Left hindlimb (tissue), 1 donor: ENCODE measurements at places on chromosomes 3 and 15.

- no peak for DNase-seq
Measured at GRCh38 chr3:152204218-152204617, 64.5 kb upstream of the MBNL1 start.

DNA sequence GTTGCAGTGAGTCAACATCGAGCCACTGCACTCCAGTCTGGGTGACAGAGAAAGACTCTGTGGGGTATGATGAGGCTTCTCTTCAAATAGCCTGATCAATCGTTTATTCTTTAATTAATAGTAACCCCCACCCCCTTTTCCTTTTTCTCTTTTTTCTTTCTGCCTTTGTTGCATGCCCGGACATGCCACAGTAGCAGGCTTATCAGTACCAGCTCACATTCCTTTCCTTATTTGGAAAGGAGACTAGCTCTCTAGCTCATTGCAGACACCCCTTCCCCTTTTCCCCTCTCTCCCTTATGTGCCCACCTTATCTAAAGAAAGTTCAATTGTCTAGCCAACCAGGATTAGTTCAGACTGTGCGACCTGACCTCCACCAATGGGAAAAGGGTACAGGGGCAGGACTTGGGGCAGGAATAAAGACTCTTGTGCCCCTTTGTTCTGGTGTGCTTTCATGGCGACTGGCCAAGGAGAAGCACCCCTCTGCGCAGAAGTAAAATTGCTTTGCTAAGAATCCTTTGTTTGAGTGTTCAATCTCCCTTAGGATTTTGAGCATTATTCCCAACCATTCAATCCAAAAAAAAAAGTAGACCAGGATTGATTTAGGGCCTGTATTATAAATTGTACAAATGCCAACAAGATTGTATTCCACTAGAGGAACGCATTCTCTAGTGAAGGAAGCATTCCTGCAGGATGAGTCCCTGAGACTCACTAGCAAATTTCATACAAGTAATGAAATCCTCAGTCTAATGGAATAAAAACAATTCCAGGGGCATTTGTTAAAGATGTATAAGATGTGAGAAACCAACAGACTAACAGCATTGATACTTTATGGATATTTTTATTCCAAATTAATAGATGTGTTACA, 95.8 kb upstream of the SNRPN start:
- DNase-seq = no peak

DNA sequence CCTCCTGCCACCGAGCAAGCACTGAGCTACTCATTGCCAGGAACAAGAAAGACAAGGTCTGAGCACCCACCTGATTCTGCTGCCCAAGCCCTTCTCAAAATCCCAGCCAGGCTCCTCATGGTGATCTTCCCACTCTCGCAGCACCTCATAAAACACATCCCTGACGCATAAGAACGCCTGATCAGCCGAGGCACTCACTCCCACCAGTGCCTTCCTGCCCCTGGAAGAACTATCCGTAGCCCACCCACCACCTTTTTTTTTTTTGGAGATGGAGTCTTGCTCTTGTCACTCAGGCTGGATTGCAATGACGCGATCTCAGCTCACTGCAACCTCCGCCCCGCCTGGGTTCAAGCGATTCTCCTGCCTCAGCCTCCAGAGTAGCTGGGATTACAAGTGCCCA, 3.9 kb downstream of the CDAN1 start:
- DNase-seq = no peak

DNA sequence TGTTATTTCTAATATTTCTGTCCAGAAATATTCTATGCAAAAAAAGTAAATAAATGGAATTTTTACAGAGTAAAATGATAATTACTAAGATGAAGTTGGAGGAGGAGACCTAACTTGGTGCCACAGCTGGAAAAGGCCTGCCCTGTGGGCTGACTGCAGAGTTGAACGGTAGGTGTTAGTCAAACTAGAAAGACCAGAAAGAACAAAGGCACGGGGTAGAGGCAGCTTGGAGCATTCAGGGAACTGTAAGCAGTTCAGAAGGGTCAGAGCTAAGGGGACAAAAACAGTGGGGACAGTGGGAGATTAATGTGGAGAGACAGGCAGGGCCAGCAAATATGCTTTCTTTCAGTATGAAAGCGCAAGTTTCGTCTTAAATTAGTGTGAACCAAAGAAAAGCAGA, 39.3 kb upstream of the PTPRG start:
- no peak for DNase-seq

DNA sequence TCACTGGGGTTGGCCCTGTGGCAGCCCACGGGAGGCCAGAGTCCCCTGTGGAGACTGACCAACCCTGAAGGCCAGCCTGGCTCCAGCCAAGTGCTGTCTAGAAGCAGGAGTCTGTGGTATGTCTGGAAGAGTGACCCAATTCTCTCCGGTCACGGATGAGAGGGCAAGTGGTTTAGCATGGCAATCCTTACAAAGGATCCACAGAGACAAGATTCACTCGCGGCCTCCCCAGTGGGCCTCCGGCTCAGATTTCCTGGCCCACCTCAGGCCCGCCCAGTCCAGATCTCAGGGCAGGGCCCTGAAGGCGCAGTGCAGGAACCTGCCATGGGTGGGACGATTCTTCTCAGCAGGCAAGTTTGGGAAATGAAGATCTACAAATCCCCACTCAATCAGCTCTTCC, 5.0 kb upstream of the BCL2L10 start:
- no peak for DNase-seq

- no peak for DNase-seq
Measured at GRCh38 chr3:83076041-83076440, 1314.6 kb upstream of the GBE1 start.

DNA sequence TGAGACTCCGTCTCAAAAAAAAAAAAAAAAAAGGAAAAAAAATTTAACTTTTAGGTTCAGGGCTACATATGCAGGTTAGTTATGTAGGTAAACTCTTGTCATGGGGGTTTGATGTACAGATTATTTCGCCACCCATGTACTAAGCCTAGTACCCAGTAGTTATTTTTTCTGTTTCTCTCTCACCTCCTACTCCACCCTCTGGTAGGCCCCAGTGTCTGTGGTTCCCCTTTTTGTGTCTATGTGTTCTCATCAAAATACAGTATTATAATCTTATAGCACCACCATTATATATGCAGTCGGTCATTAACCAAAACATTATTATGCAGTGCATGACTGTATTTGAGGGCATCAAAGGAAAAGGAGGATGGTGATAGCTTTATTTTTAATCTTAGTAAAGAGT, 47.3 kb downstream of the CHP1 start:
- DNase-seq = no peak

DNA sequence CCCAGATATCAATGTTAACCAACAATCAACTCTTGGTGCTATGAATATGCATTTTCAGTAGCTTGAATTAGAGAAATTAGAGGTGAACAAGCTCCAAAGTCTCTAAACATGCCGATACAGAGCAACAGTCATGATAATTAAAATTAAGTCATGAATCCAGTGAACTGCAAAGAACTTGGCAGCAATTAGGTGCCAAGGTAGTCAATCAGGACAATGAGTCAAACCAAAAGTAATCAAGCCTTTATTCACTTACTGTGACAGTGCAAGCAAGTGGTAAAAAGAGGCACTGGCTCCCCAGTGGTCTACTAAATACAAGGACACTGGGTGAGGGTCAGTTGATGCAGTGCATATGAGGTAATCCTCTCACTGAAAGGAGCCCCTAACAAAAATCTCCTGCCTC, 1.8 kb downstream of the ZNF770 start:
- DNase-seq = no peak

GRCh38 chr3:56467108-56467507, 1.2 kb downstream of the ERC2 start:
- DNase-seq = peak; percentile 71

DNA sequence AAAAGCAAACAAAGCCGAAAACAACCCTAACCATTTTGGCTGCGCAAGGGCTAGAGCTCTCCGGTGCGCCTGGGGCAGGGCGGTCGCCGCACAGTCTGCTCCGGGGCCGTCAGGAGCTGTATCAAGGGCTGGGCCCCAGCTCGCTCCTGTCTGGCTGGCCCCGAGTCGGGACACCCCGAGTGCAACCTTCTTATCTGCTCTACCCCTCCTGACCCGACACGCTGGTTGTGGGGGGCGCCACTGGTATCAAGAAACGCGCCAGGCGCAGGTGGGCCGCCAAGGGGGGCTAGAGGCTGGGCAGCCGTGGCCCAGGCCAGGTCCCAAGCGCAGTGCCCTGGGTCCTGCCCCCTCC, 36.0 kb downstream of the NR2F2 start:
- no peak for DNase-seq

- no peak for DNase-seq
Measured at GRCh38 chr3:193016437-193016901, 98.8 kb upstream of the MB21D2 start.

- no peak for DNase-seq
Measured at GRCh38 chr3:194045289-194045688, 90.7 kb upstream of the HES1 start.

DNA sequence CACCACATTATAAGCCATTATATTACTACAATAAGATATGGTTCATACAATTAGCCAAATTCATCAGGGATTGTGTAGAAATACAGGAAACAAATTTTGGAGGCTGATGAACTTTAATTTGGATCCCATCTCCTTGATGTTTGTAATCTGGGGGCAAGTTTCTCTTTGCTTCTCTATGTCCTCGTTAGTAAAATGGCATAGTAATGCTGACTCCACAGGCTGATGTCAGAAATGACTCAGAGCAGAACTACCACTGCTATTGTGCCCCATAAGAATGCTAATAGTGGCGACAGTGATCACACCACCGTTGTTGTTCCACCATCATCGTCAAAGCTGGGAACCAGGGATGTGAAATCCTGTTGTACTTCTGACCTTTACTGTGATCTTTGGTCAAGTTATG, 722.3 kb upstream of the LMCD1 start:
- DNase-seq = no peak

- no peak for DNase-seq
Measured at GRCh38 chr3:180068023-180068422, 31.3 kb upstream of the PEX5L start.

GRCh38 chr3:39109086-39109485, 1.6 kb downstream of the TTC21A start:
- DNase-seq = no peak

GRCh38 chr3:131324923-131325322, 56.7 kb upstream of the NUDT16 start:
- no peak for DNase-seq

- no peak for DNase-seq
Measured at GRCh38 chr3:121362035-121362734, 183.6 kb downstream of the POLQ start.

DNA sequence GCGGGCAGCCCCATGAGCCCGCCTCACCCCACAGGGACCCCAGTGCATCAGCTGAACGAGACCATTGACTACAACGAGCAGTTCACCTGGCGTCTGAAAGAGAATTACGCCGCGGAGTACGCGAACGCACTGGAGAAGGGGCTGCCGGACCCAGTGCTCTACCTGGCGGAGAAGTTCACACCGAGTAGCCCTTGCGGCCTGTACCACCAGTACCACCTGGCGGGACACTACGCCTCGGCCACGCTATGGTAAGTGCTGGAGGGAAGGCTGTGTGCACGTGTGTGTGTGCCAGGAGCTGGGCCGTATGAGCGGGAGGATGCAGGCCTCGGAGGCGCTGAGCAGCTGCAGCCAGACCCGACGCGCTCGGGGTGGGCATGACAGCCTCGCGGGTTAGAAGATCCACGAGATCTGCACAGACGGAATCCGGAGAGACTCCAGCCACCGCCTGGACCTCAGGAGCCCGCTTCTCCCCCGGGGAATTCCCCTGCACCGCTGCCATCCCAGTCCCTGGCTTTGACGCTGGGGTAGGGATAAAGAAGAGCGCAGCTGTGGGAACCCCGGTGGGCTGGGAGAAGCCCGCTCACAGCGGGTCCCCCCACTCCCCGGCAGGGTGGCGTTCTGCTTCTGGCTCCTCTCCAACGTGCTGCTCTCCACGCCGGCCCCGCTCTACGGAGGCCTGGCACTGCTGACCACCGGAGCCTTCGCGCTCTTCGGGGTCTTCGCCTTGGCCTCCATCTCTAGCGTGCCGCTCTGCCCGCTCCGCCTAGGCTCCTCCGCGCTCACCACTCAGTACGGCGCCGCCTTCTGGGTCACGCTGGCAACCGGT, 2.6 kb downstream of the DUOXA2 start:
- DNase-seq = no peak

- no peak for DNase-seq
Measured at GRCh38 chr3:107650788-107651187, 128.0 kb downstream of the BBX start.

DNA sequence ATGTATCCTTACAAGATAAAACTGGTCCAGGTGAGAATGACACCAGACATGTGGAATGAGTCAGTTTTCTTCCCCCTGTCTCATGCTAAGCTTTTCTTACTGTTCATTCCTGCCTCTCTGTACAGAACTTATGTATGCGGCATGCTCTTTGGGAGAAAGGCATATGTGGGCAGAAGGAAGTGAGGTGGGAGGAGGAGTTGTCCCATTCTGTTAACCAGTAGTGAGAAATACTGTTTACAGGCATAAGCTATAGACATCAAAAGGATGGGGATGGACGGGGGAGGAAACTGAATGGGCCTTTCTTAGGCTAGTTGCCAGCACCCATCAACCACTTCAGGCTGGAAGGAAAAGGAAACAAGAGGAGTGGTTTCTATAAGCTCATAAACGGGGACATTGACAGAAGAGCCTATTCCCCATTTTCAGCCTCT, 143.6 kb upstream of the BHLHE40 start:
- DNase-seq = no peak

DNA sequence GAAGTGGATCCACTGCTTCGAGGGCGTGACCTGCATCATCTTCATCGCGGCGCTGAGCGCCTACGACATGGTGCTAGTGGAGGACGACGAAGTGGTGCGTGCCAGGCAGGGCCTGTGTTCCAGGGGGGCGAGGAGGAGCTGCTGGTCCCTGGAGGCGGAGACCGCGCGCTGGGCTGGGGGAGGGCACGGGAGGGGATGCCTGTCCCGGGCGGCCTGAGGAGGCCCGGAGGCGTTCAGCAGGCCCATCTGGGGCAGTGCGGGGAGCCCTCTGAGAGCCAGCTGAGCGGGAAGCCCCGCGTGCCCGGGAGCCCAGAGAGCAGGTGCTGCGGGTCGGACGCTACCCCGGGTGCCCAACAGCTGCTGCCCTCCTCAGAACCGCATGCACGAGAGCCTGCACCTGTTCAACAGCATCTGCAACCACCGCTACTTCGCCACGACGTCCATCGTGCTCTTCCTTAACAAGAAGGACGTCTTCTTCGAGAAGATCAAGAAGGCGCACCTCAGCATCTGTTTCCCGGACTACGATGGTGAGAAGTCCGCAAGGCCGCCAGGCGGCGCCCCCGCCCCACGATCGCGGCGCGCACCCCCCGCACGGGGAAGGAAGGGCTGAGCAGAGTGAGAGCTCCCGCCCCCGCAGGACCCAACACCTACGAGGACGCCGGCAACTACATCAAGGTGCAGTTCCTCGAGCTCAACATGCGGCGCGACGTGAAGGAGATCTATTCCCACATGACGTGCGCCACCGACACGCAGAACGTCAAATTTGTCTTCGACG, 2.9 kb downstream of the GNAT1 start:
- peak; percentile 78 for DNase-seq

- DNase-seq = no peak
Measured at GRCh38 chr15:91780387-91780786, 73.1 kb upstream of the SLCO3A1 start.

DNA sequence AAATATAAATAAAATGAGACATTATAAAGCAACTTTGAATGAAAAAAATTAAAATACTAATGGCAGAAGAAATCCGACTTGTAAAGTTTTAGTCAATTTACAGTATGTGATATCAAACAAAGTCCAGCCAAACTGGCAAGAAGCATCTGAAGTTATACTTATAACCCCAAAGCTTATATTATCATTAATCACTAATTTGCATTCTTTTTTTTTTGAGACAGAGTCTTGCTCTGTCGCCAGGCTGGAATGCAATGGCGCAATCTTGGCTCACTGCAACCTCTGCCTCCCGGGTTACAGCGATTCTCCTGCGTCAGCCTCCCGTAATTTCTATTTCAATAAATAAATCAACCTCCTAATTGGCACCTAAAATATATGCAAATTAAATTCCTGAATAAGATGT, 80.1 kb downstream of the AQR start:
- DNase-seq = no peak
